ENCODE measurements at places on chromosomes 1 and 21.

GRCh38 chr1:231431665-231432415 lies 9.8 kb upstream of the EGLN1 start:
- no peak for DNase-seq

DNA sequence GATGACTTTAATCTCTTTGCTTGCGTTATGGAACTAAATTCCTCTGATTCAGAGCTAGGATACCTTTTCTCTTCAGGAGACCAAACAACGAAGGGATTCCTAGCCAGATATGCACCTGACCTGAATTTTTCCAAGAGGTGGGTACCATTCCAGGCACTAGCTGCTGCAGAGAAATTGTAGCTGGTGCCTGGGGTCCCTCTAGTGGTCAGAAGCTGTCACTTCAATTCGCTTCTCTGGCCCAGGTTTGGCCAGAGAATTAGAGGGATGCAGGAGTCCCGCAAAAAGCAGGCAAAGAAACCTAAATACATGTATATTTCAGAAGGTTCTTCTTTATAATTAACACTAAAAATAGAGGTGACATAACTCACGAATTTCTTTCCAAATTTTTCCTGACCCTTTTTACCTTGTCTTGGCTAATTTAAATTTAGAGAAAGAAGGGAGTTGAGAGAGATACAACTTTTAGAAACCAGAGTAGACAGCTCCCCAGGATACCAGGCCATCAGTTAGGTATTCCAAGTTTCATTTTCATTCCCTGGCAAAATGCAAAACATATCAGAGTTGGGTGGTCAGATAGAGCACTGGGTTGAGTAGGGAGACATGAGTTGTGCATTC lies 9.6 kb downstream of the ACKR1 start:
- DNase-seq = peak; percentile 18

GRCh38 chr1:201466492-201466891 lies 2.5 kb downstream of the PHLDA3 start:
- peak; percentile 42 for DNase-seq

DNA sequence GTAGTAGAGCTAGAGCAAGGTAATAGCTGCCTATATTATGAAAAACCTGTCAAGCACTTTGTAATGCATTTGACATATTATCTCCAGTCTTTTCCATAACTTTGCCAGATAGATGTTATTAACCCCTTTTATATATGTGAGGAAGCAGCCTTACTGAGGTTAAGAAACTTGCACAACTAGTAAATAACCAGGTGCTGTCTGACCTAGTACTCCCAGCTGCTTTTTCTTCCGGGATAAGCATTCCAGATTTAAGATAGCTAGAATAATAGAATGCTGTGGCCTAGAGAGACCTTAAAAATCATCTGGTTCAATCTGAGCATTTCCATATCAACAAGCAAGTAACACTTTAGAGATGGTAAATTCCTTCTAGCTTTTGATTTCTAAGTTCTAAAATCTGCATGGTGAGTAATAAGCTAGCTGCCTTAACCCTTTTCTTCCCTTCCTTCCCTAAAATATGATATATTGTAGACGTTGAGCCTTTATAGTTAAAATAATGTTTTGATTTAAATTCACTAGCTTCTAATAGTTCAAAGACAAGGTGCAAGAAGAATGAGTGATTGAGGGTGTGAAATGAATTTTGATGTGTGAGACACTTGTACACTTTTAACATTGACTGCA lies 1.8 kb downstream of the SH3GLB1 start:
- no peak for DNase-seq

- DNase-seq = no peak
Measured at GRCh38 chr1:29542548-29542947, 306.2 kb downstream of the PTPRU start.

DNA sequence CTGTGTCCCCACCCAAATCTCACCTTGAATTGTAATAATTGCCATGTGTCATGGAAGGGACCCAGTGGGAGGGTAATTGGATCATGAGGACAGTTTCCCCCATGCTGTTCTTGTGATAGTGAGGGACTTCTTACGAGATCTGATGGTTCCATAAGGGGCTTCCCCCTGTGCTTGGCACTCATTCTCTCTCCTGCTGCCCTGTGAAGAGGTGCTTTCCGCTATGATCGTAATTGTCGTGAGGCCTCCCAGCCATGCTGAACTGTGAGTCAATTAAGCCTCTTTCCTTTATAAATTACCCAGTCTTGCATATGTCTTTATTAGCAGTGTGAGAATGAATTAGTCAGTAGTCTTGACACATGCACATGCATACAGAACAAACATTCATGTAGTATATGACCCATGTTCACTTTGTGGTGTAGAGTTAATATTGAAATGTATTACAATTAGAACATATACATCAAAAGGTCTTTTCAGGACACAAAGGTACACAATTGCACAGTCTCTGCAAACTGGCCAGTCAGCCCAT lies 16.9 kb upstream of the IFI16 start:
- no peak for DNase-seq

- no peak for DNase-seq
Measured at GRCh38 chr1:156586892-156587477, 4.6 kb upstream of the NAXE start.

DNA sequence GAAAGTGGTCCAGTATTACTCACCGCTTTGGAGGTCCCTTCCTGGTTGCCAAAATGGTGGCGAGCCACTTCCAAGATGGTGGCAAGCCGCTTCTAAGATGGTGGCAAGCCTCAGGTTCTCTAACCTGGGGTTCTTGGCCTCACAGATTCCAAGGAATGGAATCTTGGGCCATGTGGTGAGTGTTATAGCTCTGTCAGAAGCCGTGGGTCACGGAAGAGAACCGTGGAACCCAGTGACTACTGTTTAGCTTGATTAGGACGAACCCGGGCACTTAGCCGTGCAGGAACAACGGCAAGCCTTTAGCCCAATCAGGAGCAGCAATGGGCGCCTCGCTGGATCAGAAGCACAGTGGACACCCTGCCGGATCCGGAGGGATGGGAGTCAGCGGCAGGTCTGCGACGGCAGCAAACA lies 356.2 kb upstream of the TMPRSS15 start:
- no peak for DNase-seq

- no peak for DNase-seq
Measured at GRCh38 chr1:40649592-40649930, 15.9 kb downstream of the RIMS3 start.

- DNase-seq = no peak
Measured at GRCh38 chr1:175204330-175204729, 11.8 kb upstream of the KIAA0040 start.

DNA sequence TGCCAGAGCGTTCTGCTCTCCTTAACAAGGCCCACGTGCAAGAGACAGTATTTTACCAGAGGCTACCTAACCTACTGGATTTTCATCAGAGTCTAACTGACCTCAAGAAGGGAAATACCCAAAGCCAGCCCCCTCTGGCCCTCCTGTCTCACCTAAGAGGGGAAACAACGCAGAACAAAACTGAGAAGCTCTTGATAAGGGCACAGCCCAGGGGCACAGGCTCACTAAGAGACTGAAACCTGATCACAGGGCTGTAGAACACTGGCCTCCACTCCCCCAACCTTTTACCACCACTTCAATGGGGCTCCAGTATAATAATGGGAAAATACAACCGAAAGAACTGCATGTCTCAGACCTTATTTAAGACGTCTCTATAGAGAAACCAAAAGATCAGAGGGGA lies 449.5 kb upstream of the CAMK1G start:
- DNase-seq = no peak

- DNase-seq = no peak
Measured at GRCh38 chr21:19908390-19908789, 1089.8 kb upstream of the NCAM2 start.

GRCh38 chr21:41095983-41096382 lies 72.0 kb upstream of the BACE2 start:
- DNase-seq = no peak
